ENCODE measurements at places on chromosomes 5 and 9.

DNA sequence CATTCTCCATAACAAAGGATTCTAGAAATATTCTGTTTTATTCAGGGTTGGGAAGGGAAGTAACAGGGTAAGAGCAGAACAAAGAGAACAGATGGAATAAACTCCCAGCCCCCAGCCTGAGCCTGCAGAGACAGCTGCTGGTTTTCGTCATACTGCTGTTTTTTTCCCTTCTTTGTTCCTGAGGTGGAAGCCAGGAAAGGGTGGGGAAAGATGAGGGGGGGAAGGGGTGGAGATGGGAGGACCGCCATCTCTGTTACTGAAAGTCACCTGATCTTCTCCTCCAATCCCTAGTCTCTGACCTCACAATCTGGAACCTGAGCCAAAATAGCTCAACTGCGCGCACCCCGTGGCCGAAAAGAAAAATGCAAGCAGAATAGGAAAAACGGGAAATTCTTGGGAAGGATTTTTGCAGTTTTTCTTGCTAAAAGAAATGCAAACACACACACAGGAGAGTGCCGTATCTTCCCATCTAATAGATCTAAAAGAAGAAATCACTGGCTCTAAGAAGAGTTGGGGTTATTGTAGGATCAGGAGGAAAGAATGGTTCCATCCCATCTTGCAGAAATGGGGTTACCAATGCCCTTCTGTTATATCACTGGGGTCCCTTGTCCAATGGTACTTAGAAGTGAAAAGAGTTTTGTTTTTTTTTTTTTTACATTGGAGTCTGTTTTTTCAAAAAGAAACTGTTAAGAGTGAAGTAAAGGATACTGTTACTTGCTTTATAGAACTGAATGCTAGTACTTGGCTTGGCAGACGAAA is 57.9 kb downstream of the DIAPH1 start:
- no peak for DNase-seq

GRCh38 chr9:3018691-3019230 is 174.9 kb upstream of the PUM3 start:
- DNase-seq: no peak

- DNase-seq: no peak
Observed at GRCh38 chr5:144122081-144122480, 48.4 kb downstream of the YIPF5 start.

- no peak for DNase-seq
Observed at GRCh38 chr5:32836176-32836575, 125.1 kb downstream of the NPR3 start.

DNA sequence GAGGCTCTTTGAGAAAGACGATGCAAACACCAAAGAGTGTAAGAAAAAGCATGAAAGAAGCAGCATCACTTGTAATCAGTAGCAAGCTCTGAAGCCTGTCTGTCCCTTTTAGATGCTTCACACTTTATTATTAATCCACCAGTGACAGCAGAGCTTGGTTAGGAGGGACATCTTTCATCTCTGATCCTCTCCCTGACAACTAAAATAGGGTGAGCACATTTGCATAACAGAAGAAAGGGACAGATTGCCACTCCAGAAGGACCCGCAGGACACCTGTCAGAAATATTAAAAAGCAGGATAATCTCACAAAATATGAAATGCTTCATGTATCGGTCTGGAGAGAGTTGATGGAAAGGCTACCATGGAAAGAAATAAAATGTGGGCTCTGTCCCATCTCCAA is 71.4 kb upstream of the MAP1B start:
- DNase-seq: no peak

All from stimulated activated CD4-positive, alpha-beta T cell treated with anti-CD3 and anti-CD28 coated beads, Interleukin-15, amount 100 ng/mL, for 1 hour (primary cell).